Cardiac septum (tissue), 1 donor: ENCODE measurements at places on chromosomes 1 and 21. TPM values are rescaled to one million over a fixed set of nuclear protein-coding genes. Genes with fewer than 3 reads are reported as not detected.
A peak's percentile ranks its signal among the peaks of the same experiment; 100 is the strongest.

ADORA1 gene
- 12.1 TPM for total RNA-seq

- DNase-seq, result no peak
Measured at GRCh38 chr1:101239095-101240040, 2.5 kb downstream of the S1PR1 start.

PFKFB2 gene
- total RNA-seq, result 49.9 TPM

- no peak for DNase-seq
Measured at GRCh38 chr1:243568793-243569192, 281.2 kb downstream of the AKT3 start.

DNA sequence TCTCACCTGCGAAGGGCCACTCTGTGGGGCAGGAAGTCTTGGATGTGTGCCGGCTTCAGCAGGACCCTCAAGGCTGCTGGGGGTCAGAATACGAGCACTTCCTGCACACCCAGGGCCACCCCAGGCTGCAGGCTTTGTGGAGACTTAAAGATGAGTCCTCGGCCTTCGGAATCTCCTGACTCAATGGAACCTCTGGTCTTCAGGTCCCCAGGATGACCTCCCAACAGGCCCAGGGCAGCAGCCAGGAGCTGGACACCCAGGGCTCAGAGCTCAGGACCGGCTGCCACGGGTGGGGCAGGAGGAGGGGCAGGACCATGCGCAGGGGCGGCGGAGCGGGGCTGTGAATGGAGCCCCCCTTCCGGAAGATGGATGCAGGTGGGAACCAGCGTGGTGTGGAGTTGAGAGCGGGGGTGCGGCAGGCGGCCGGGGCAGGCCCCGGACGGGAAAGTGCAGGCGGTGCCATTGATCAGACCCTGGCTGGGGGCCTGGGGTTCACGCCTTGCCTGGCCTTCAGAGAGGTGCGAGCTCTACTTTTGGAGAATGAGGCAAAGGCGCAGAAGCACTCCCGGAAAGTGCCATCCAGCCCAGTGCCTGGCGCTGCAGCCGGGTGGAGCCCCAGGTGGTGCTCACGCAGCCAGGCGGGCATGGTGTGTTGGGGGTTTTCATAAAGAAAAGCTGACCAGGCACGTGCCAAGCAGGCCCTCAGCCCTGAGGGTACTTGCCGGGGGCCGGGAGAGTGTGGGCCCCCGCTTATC lies 10.4 kb downstream of the COL18A1 start:
- DNase-seq, result no peak

C8B gene
- total RNA-seq, result not detected

GPR61 gene
- total RNA-seq, result 0.13 TPM

GRCh38 chr1:24528744-24529143 lies 26.1 kb downstream of the RCAN3 start:
- DNase-seq, result no peak

DNA sequence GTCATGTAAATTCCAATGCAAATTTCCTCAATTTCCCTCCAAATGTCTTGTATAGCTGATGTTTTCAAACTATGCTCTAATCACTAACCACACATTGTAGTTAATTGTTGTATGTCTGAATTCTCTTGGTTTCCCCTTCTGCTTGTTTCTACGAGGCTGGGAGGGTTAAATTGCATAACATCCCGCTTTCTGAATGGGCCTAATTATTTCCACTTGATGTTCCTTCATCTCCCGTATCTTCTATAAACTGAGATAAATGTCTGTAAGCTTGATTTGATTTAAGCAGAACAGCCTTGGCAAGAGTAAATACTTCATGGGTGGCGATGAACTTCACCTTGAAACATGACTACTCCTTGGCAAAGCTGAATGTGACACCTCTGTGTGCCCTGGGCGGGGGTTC lies 72.2 kb downstream of the SERINC2 start:
- DNase-seq, result no peak

- no peak for DNase-seq
Measured at GRCh38 chr1:223364685-223365382, 858 bp upstream of the SUSD4 start.

C1orf94 gene
- not detected for total RNA-seq

DNA sequence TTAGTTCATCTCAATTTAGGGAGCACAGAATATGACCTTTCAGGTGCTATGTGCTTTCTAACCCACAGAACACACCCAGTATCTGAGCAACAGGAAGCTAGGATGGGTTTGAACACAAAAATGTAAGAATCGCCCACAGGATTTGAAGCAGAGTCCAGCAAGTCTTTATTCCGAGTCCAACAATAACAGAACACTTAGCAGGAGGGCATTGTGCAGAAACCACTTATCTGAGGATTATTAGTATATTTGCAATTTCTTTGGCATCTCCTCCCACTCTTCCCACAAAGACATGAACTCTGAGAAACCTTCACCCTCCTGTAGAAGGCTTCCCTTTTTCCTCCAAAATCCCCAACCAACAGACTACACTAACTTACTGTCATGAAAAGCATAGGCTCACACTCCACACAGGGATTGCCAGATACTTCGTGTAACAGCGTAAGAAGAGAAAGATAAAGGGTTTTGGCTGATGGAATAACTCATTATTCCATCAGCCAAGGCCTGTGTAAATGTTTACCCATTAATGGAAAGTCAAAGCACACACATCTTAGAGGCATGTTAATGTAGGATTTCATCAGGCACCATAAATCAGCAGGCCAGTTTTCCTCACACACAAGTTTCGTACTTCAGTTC lies 16.1 kb downstream of the SIPA1L2 start:
- DNase-seq, result no peak

DNA sequence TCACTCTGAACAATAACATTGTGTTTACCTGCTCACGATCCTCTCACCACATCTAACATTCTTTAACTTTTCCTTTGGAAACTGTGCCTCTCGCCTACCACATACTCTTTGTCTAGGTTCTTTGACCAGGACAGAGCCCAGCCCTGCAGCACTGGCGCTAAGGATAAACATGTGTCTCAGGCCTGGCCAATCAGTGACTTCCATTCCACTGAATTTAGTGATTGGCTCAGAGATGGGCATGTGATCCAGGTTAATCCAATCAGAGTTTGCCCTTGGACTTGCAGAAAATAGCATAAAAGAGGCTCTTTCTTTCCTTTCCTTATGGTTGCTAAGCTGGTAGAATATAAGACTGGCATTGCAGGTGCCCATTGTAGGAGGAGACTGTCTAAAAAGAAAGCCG lies 605.7 kb downstream of the MATN1 start:
- DNase-seq, result no peak

IARS2 gene
- total RNA-seq, result 76.4 TPM

GRCh38 chr21:27673581-27673980 lies 706.7 kb upstream of the ADAMTS5 start:
- no peak for DNase-seq

- DNase-seq, result no peak
Measured at GRCh38 chr1:202565890-202566602, 144.2 kb downstream of the SYT2 start.

- no peak for DNase-seq
Measured at GRCh38 chr1:13908128-13908527, 208.1 kb downstream of the PRDM2 start.

FCAMR gene
- not detected for total RNA-seq

DNA sequence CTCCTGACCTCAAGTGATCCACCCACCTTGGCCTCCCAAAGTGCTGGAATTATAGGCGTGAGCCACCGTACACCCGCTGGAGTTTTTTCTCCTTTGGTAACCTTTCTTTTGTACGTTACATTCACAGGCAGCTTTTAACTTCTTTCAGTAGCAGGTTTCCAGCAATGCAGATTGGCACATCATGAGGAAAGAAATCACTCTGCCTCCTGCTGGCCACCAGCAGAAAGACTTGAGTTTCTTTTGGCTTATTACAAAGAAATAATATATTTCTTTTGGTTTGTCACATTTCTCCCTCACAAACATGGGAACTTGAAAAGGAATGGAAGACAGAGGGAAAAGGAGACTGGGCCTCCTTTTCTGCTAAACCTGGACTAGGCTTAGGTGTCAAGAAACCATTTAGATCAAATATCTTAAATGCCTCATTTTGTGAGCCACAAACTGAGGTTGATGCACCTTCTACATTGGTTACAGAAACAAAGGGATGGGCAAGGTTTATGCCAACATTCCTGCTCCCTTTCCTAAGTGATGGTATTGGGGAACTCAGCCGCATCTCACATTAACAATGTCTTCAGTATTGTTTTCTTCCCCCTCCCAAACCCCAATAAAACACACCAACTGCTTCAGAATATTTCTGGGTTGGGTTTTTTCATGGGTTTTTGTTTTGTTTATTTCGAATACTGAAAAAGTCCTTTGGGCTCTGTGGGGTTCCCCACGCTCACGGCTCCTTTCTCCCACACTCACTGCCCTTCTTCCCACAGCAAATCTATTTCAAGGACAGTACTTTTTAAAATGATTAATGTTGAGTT lies 7.7 kb downstream of the ENSA start:
- DNase-seq, result no peak

DNA sequence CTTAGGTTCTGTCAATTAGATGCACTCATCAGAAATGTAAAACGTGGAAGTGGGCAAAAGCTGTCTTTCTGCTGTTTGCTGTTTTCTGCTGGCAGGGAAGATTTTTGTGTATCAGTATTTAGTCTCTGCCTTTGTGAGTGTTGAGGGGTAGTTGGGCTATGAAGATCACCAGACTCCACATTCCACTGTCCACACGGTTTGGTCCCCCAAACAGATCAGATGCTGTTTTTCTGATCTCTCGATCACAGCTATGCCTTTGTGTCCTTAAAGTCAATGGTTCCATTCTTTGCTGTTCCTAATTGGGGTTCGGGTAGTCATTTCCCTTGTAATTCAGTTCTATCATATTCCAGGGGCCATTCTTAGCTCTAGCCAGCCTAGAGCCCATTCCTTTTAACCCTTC lies 27.0 kb upstream of the NPL start:
- no peak for DNase-seq

DNA sequence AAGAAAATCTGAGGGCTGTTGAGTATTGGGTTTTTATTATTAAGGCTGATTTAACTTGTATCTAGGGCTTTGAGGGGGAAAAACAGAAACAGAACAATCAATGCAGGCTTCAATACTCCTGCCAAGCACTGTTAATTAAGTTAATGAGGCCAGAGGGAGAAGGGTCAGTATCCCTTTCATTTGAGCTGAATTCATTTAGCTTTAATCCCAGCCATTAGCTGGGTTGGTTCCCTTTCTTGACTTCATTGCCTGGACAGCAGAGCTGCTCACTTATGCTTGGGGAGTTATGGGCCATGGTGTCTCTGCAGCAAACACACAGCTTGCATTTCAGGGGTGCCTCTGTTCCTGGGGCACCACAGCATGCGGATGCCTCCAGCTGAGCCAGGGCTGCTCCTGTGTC lies 16.3 kb downstream of the TLR5 start:
- no peak for DNase-seq

KRTAP6-3 gene
- total RNA-seq, result not detected

COL11A1 gene
- total RNA-seq, result 0.13 TPM

DNA sequence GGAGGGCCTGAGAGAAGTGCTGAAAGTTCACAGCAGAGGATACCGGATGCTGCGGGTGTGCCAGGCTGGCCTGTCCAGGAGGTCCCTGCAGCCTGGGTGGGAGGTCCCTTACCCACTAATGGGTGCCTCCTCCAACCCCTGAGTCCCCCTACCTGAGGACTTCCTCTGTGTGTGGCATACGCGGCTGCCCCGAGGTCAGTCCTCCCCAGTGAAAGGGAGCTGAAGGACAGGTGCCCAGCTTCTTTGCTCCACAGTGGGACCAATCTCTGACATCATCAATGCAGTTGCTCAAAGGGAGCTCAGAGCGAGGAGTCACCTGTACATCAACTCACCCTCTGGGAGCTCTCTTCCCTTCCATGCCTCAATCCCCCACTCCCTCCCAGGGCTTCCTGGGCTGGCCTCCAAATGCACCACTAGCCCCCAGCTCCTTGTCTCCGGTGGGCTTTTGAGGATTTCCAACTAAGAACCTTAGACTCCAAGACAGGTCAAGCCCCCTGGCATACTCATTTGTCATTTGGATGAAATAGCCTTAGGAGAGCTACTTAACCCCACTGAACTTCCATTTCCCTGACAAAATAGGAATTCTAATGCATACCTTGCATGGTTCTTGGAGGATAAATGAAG lies 53.9 kb downstream of the PDE9A start:
- DNase-seq, result no peak

NHLH2 gene
- total RNA-seq, result 0.22 TPM

DNA sequence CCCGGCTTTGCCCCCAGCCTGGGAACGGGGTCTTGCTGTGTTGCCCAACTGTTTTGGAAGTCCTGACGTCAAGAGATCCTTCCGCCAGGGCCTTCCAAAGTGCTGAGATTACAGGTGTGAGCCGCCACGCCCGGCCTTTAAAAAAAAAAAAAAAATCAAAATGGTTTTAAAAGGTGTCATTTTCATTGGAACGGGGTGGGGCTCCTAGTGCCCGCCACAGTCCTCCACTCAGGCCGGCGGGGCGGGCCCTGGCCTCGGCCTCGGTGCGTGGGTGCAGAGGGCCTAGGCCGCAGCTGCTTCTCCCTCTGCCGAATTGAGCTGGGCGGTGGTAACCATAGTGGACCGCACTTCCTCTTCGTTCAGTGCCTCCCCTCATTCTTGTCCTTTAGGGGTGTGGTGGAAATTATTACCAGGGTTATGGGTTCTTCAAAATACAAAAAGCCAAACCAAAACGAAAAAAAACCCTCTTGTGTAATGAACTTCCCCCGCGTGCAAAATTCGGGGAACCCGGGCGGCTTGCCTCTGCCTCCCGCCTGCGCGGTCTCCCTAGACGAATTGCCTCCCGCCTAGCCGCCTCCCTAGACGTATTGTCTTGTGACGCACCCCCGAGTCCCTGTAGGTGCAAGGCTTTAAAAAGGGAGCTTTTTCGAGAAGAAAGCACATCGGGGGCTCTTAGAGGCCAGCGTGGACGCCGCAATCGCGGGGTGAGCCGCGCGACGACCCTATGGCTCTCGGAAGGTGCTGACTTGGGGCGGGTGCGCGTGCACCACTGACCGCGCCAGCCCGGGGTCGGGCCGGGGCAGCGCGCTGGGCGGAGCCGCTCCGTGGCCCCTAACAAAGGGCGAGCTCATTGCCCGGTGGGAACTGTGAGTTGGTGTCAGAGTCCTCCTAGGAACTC lies 10.5 kb upstream of the SPEN start:
- DNase-seq, result no peak

DNA sequence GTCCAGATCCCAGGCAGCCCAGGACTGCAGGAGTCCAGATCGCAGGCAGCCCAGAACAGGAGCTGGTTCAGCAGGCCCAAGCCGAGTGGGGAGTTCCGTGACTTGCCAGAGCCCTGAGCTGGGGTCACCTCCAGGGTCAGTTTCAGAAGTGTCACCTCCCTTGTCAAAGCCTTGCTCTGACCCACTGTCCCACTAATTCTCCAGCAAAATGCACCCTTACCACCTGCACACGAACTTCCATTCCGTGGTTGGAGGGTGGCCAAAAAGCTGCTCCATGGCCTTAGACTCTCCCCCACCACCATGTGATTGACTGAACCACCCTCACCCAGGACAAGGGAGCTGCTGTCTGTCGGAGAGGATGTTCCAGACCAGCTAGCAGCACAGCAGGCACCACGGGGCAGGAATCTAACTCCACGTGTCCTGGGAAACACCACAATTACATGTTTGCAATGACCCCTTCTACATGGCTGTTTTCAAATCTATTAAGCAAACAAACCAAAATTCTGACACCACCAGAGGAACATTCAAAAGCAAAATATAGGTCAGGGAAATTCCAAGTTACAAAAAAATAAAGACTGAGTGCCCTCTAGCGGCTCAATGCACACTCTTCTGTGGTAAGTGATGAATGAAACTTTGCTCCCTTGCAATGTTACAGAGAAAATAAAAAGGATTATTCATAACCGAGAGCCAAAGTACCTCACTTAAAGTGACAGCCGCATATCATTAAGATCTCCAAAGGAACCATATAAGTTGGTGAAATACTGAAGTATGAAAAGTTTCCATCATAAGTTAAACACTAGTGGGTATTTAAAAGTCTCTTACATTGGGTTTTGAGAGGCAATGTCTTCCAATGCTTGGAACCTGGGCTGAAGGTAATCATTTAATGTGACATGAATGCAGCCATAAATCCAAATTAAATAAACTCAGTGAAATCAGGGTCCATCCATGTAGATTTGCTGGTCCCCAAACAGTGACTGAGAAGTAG lies 76.3 kb downstream of the NPHP4 start:
- DNase-seq, result peak; percentile 41
